ENCODE measurements at places on chromosomes 13 and 19.

DNA sequence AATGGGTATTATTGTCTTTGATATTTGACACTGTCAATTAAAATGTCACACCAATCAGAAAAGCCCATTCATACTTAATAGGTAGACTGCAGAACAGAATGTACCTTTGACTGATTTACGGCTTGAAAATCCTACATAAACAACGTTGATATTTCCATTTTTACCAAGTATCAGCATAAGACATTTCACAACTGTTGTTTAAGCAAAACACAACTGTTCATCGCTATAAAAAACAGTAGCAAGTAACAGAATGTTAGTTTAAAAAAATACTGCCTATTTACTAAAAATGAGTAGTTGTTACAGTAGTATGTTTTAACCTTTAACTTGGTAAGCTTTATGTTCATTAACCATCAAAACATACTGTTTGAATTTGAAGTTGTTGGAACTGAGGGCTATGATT is 1096.6 kb downstream of the PCDH17 start:
- no peak for DNase-seq

- no peak for DNase-seq
Measured at GRCh38 chr19:33825556-33825955, 28.9 kb downstream of the KCTD15 start.

- DNase-seq = no peak
Measured at GRCh38 chr19:45151821-45152503, 8.8 kb downstream of the NKPD1 start.

GRCh38 chr13:99911069-99911964 is 60.2 kb downstream of the ZIC5 start:
- no peak for DNase-seq

GRCh38 chr13:23990455-23990854 is 93.2 kb upstream of the C1QTNF9B start:
- DNase-seq = no peak

DNA sequence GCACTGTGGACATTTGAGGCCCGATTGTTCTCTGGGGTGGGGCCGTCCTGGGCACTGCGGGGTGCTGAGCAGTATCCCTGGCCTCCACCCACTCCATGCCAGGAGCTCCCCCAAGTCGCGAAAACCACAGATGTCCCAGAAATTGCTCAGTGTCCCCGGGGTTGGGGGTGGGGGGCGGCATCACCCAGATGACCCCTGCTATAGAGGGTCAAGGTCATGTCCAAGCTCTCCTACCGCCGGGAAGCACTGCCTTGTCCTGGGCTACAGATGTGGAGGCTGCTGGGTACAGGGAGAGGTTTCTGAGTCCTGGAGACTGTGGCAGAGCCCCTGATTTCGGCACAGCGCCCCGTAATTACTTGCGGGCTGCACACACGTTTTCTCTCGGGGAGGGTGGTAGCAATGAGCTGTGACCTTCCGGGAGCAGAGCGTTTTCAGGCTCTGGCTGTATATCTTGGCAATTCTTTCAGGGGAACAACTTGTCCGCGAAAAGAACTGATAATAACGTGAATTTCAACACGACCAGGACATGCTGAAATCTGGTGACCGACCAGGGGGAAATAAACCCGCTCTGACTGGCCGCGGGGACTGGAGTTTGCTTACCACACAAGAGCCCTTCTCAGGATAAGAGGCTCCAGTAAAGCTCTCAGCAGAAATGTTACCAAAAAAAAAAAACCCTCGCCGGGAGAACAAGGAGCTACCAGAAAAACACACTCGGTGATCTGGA is 68.1 kb downstream of the GNG7 start:
- no peak for DNase-seq

GRCh38 chr13:33069365-33069764 is 53.1 kb downstream of the KL start:
- no peak for DNase-seq

DNA sequence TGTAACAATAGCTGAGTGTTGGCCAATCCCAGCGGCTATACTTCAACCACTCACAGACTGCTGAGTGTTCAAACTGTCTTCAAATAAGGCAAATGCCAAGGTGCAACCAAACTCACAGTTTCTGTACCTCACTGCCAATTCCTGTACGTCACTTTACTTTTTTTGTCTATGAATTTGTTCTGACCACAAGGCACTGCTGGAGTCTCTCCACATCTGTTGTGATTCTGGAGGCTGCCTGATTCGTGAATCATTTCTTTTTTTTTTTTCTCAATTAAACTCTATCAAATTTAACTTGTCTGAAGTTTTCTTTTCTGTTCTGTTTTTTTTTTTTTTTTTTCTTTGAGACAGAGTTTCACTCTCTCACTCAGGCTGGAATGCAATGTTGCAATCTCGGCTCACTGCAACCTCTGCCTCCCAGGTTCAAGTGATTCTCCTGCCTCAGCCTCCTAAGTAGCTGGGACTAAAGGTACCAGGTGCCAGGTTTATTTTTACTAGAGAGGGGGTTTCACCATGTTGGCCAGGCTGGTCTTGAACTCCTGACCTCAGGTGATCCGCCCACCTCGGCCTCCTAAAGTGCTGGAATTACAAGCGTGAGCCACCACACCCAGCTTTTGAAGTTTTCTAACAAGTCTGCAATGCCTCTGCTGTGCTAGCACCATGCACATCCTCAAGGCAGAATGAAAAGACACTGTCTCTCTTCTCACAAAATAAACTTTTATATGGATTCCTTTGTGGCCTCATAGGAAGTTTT is 401.7 kb downstream of the IRS2 start:
- DNase-seq = no peak

Measured in SK-N-DZ (cell line).